ENCODE measurements at places on chromosomes 5 and 9.
A peak's percentile ranks its signal among the peaks of the same experiment; 100 is the strongest.

DNA sequence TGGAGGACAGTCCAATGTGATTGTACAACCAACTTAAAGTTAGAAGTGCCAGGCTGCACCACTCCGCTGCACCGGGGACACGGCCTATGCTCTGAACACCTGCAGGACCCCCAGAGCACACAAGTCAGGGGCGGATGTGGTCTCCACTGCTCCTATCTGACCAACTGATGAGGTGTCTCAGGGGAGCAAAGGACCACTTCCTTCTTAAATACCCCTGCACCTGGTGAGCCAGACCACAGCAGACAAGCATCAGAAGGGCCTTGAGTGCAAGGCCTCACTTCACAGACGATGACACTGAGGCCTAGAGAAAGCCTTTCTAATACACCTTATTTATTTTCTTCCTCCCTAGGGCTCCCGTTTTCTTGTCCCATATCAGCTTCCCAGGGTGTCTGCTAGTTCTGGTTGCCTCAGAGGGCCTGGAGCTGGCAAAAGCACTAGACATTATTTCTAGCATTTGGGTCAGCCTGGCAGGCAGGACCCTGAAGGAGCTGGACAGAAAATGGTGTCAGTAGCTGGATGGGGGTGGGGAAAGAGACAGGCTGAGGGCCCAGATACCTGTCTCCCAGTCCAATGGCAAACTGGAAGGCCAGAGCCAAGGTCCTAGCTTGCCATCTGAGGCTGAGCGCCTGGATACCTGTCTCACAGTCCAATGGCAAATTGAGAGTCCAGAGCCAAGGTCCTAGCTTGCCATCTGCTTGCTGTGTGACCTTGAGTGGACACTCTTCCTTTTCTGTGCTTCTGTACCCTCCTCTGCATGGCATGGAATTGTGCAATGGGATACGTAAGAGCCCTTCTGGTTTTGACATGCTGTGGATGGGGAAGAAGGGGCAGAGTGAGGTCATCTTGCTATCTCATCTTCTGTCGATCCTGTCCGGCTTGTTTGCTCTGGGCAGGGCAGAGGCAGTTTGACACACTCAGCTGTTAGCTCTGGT is 9.0 kb downstream of the CCDC69 start:
- DNase-seq, result peak; percentile 94

GRCh38 chr5:131637694-131638093 is 2.7 kb upstream of the RAPGEF6 start:
- no peak for DNase-seq

- no peak for DNase-seq
Measured at GRCh38 chr5:62661126-62661525, 82.5 kb downstream of the LRRC70 start.

DNA sequence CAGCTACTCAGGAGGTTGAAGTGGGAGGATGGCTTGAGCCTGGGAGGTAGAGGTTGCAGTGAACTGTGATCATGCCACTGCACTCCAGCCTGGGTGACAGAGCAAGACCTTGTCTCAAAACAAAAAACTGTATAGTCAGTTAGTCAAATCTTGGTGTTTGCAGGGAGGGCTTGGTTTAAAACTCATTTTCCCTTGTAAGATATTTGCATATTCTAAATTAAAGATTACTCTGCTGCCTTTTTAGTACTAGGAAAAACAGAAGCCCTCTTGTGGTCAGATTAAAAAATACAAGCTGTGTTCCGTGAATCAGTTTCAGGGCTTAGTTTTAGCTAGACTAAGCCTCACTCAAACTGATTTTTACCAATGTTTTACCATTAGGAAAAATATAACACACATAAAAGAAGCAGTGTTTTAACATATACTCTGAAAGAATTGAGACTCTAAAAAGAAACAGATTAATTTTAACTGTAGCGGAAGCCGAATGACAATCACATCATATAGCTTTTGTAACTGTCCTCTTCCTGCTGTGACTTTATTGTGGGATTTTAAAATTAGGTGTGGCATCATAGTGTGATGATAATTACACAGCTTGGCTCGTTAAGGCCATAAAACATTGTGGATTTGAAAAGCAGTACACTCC is 84.9 kb upstream of the BASP1 start:
- DNase-seq, result no peak

DNA sequence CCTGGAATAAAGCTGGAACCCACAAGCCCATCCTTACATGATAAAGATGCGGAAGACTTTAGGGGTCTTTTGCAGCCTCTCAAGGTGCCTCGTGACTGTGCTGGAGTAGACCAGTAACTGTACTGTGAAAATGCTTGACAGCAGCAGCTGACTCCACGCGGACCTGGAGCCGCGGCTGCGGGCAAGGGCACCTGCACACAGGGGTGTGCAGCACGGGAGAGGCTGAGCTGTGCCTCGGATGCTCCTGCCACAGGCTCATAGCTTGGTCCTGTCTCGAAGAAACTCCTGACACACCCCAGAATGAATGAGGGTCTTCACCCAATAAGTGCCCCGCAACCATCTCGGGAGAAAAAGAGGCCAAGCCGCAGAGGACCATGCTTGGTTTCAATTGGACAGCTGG is 40.3 kb upstream of the CEP72 start:
- DNase-seq, result peak; percentile 21

- no peak for DNase-seq
Measured at GRCh38 chr9:98962181-98962560, 18.5 kb downstream of the COL15A1 start.

DNA sequence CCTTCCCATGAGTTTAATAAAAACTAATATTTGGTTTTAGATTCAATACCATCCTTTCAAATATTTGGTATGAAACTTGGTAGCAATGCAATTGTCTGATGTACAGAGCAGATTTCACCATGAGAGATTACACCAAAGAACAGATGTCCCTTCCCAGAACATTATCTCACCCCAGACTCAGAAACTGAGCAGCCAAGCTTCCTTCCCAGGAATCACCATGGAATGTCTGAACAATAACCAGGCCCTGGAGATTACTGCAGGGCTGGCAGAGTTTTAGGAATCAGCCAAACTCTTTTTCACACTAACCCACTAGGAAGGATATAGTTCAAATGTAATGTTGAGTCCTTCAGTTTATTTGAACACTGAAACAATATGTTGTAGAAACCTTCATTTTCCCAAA is 23.9 kb downstream of the CLTA start:
- DNase-seq, result no peak

DNA sequence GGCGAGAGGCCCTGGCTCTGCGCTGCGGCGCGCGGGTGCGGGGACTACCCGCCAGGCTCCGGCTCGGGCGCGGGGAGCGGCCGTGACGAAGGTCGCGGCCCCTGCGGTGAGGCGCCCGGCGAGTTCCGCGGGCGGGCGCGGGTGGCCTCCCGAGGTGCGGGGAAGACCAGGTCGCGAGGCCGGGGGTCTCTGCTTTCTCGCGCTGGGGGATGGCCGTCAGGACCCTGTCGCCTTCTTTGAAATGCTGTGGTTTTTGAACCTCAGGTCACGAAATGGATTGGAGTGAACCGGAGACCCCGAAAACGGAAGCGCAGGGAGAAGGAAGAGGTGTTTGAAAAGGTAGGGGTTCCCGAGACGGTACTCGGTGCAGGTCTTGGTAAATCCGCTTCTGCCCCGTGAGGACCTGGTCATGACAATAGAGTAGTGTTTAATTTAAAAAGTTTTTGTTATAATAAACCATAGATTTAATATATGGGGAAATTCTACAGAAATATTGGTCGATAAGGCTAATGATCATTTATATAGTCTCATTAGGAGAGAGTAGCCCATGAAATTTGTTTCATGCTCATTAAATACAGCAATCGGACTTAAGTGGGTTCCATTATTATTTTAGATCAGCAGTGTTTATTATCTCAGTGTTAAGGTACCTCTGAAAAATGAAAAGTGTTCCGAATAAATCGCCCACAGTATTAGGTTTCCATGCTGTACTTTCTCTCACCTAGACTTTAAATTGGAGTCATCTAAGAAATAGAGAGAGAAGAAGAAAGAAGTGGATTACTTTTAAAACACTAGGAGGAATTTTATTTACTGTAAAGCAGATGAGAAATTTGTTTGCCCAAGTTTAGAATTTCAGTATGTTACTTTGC is 279.0 kb downstream of the AOPEP start:
- DNase-seq, result no peak

GRCh38 chr5:159667286-159667685 is 249.0 kb upstream of the ADRA1B start:
- DNase-seq, result no peak

DNA sequence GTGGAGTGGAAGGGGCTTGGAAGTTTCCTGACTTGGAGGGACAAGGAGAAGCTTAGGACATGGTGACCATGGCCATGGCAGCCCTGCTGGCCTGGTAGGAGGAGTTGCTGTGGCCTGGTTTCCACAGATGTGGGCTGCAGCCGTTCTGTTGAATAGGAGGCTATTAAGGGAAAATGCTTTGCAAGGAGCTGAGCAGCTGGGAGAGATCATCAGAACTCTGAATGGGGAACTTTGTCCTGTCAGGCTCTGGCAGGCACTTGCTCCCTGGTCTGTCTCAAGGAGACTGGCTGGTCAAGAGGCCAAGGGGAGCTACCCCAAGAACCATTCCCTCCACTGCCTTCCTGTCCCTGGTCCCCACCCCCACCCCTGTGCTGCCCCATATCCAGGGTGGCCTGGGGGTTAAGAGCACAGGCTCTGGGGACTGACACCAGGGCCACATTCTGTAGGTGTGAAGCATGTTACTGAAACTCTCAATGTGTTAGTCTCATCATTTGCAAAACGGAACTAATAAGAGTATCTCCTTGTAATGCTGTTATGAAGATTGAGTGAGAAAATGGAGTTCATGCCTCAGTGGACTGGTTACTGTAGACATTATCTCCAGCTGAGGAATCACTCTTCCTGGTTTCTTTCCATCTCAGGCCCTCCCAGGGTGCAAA is 84.0 kb upstream of the ARAP3 start:
- no peak for DNase-seq

DNA sequence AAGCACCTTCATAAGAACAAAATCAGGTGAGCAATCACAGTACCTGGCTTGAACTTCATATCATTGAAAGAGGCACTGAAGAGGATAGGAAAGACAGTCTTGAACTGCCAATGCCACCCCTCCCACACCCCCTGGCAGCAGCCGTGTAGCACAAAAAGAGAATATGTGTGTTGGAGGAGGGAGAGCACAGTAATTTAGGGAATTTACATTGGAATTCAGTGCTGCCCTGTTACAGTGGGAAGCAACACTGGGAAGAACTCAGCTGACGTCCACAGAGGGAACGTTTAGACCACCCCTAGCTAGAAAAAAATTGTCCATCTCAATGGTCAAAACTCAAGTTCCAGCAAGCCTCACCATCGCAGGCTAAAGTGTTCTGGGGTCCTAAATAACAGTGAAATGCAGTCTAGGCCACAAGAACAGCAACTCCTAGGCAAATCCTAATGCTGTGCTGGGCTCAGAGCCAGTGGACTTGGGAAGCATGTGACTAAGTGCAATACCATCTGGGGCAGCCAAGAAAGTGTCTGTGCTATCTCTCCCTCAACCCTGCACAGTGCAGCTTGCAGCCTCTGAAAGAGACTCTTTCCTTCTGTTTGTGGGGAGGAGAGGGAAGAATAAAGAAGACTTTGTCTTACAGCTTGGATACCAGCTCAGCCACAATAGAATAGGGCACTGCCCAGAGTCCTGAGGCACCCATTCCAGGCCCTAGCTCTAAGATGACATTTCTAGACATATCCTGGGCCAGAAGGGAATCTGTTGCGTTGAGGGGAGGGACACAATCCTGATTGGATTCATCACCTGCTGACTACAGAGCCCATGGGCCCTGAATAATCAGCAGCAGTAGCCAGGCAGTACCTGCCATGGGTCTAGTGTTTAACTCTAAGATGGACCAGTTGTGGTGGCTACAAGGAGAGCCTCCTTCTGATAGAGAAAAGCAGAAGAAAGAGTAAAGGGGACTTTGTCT is 62.1 kb upstream of the VLDLR start:
- peak; percentile 56 for DNase-seq

- no peak for DNase-seq
Measured at GRCh38 chr9:100478192-100478591, 5.2 kb downstream of the TMEFF1 start.

DNA sequence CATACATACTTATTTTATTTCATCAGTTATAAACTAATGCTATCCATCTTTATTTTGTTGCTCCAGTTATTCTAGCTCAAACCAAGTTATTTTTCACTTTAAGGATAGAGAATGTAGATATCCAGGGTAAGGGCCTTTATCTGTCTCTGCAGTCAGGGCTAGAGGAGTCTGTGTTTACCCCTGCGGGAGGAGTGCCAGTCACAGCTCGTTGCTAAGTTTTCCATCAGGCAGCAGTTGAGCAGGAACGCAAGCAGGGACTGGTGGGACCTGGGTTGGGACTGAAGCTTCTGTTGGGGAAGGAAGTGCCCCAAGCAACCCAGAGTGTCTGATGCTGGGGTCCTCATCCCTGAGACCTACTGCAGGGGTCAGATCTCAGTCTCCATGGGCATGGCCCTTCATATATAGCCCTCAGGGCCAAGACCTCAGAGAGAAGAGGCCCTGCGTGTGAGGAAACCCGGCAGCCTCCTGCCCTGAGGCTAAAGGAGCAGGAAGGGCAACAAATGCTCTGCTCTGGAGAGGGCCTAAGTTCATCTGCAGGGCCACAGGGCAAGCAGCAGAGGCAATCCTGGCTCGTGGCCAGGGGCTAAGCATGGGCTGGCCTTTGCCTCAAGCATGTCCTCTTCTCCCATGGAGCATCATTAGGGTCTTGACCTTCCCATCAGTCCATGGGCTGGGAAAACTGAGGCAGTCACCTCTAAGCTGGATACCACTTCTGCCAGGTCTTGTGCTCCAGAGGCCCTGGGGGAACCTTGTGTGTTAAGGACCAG is 6.6 kb downstream of the SLC22A4 start:
- peak; percentile 84 for DNase-seq

GRCh38 chr5:95238560-95239325 is 46.2 kb downstream of the MCTP1 start:
- no peak for DNase-seq

GRCh38 chr9:72155301-72155700 is 6.1 kb downstream of the GDA start:
- no peak for DNase-seq

GRCh38 chr5:142317753-142318152 is 7.1 kb downstream of the SPRY4 start:
- DNase-seq, result no peak

- no peak for DNase-seq
Measured at GRCh38 chr9:137774775-137775386, 102.7 kb upstream of the CACNA1B start.

DNA sequence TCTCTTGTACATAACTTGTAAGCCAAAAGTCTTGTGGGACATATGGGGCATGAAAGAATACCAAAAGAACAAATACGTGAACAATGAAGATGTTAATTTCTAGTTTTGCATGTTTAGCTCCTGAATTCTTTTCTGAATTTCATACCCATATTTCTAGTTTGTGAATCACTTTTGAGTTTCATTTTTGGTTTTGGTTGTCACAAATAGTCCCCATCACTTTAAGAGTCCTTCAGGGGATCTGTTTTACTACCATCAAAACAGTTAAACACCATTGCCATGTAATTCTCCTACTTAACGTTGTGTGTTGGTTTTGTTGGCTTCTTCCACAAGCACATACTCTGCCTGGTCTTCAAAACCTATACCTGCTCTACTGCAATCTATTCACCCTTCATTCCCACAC is 27.0 kb downstream of the VCAN start:
- no peak for DNase-seq

DNA sequence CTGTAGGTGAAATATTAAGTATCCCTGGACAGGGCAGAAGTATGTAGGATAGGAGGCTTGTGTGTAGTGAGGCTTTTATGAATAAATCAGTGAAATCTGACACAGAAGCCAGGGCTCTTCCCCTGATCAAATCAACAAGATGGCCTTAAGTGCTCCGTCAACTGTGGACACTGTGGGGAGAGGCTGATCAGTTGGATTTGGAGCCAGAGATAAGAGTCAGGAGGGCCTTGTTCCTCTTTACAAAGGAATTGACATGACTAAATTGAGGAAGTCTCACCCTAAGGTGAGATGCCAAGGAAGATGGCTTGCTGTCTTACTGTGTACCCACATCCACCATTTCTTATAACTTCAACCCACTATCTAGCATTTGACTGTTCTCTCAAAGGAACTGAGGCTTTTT is 91.6 kb upstream of the PRRC1 start:
- DNase-seq, result no peak
